Stimulated activated CD4-positive, alpha-beta T cell treated with anti-CD3 and anti-CD28 coated beads, Interleukin-15, amount 100 ng/mL, for 24 hours (primary cell): ENCODE measurements at places on chromosomes 2 and 18.

GRCh38 chr2:80429251-80429650 lies 124.7 kb upstream of the LRRTM1 start:
- DNase-seq = no peak

DNA sequence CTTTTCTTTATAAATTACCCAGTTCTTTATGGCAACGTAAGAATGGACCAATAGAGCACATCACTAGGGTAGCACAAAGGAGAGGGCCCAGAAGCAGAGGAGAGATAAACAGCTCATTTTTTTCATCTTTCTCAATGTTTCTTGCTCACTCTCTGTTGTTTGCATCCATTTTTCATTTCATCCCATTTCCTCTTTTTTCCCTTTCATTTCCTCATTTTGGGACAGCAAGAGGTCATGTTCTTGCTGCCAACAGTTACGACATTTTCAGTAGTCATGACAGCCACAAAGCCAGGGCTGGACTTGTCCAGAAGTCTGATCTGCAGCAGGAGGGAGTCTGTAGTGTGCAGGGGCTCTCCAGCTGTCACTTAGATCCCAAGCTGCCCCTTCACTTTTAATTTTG lies 52.7 kb upstream of the CYP1B1 start:
- no peak for DNase-seq

GRCh38 chr2:122001441-122001874 lies 246.0 kb downstream of the TSN start:
- no peak for DNase-seq

GRCh38 chr2:6358985-6359384 lies 506.7 kb downstream of the CMPK2 start:
- no peak for DNase-seq
